Thyroid gland (tissue), 4 donors: ENCODE measurements at places on chromosomes 12 and 14. TPM values are rescaled to one million over a fixed set of nuclear protein-coding genes. Genes with fewer than 3 reads are reported as not detected.

The OAS1 gene
- total RNA-seq: 5.5 TPM

GRCh38 chr12:63888908-63889635, 44.6 kb downstream of the SRGAP1 start:
- DNase-seq: no peak

DNA sequence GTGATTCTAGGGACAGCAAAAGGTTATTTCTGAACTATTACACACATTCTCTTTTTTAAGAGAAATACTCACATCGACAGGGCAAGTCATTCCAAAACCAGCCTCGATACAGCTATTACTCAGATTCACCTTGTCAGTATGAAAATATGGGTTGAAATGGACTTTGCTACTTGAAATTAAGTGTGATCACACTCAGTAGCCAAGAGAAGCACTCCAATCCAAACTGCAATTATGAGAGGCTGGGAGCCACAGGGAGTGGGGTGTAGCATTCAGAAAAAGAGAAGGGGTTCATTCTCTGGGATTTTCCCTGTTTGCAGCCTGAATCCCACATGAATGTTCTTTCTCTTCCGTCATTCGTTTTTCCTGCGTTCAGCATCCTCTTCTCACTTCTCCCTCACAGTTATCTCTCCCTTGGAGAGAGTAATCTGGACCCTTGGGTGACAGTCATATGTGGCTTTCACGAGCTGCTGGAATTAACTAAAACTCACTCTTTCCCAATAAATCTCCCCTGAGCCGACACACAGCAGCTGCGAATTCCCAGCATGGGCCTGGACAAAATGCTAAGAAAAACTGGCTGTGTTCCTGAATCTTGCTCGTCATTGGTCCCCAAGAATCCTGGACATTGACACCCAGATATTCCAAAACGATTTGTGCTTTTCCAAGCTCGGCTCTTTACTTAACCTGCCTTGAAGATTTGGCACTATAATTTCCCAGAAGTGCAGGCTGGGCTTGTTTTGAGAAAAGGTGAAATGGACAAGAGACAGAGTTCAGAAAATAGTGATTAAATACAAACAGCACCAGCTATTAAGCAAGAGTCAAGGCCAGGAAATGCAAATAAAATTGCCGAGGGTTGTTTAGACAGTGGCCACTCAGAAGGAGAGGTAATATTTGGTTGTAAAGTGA, 199.5 kb upstream of the PLEKHG7 start:
- peak; percentile 4 for DNase-seq

- no peak for DNase-seq
Measured at GRCh38 chr14:77589099-77589498, 27.3 kb downstream of the SPTLC2 start.

DNA sequence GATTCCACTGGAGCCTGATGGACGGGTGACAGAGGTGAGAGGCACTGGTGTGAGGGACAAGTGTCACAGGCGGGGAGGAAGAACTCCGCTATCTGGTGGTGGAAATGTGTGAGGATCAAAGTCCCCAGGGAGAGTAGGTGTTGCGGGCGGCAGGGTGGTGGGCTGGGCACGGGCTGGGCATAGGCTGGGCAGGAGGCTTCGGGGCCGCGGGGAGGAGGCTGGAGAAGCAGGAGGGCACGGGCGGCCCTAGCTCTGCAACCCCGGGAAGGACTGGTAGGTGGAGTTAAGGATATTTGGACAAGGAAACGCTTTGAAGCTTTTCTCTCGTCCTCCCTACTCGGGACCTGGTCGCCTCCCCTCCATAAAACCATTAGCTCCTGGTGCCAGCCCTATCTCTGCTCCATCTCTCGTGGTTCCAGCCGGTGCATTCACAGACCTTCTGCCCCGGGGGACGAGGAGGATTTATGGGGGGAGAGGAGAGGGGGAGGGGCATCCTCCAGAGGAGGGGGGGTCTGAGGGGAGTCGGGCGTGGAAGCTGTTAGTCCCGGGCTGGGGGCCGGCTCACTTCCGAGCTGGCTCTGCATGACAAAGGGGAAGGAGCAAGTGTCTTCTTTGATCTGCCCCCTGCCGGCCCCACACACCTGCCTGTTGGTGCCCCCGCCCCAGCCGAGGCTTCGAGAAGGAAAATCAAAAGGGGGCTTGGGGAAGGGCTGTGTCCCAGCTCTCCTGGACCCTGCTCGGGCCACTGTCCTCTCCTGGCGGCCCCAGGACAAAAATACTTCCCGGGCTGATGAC, 504 bp downstream of the WNT5B start:
- no peak for DNase-seq
